ENCODE measurements at places on chromosomes 2 and 18.

GRCh38 chr2:86035376-86035882 lies 70.3 kb downstream of the POLR1A start:
- DNase-seq, result no peak

DNA sequence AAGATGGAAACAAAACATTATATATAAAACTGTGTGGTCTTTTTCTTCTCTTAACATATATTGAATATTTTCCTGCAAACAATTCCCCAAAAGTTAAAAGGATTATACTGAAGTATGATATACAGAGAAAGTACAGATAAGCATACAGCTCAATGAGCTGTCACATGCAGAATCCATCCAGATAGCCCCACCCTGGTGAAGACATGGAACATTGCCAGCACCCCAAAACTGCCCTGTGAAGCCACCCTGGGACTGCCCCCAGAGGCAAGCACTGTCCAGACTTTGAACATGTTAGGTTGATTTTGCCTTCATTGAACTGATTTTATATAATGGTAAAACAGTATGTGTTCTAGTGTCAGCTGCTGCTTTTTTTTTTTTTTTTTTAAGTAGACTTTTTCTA lies 112.3 kb upstream of the IL1R2 start:
- no peak for DNase-seq

DNA sequence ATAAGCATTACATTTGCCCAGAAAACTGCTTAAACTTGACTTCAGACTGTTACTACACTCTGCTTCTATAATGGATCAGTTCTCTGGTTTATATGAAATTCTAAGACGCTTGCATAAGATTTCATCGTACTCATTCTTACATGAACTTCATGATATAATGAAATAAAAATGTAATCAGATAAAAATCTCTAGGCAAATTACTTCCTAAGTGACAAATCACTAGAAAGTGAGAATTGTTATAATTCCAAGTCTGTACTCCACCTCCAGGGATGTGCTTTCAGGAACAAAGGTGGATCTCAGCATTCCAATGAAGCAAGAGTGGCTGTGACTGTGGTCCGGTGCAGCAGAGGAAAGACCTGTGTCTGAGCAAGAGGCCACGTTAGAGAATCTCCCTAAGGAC lies 226.2 kb downstream of the PIEZO2 start:
- no peak for DNase-seq

GRCh38 chr2:234003972-234004617 lies 46.4 kb upstream of the SPP2 start:
- DNase-seq, result no peak

DNA sequence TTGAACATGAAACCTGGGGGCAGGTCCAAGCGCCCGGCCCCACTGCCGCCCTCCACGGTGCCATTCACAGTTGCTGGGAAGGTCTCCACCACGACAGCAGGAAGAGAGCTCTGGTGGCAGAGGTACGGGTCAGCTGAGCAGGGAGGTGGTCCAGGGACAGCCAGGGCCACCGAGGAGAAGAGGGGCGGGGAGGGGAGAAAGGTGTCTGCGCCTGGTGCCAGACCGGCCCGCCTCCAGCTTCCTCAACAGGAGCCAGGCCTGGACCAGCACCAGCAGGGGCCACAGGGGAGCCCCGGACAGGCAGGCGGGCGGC lies 56.2 kb downstream of the BIN1 start:
- no peak for DNase-seq

- DNase-seq, result no peak
Measured at GRCh38 chr2:120989512-120990441, 254.1 kb downstream of the GLI2 start.

GRCh38 chr2:164840458-164840929 lies 1.1 kb downstream of the COBLL1 start:
- no peak for DNase-seq

DNA sequence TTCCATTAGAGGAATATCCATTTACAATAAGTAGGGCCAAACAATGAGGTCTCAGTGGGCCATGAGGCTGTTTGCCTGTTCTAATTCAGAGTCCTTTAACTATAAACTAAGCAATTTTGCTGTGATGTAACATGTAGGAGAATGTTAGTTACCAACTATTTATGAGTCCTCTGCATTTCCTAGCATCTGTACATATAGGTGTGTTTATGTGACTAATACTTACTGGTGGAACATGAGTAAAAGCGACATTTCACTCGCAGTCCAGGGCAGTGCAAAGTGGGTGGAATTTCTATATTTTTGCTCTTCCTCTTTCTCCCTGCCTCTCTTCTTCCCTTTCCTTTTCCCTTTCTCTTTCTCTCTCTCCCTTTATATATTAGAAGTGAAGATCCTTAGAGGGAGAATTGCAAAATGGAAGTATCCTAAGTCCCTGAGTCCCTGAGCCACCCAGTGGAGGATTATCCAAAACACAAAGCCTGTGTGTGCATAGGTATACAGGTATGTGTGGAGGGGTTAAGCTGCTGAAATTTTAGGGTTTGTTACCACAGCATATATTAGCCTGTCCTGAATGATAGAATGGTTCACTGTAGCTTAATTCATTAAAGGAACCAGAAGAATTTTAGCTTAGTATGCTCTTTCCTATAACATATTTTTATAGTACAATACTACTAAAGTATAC lies 487.0 kb upstream of the FANCL start:
- DNase-seq, result no peak

DNA sequence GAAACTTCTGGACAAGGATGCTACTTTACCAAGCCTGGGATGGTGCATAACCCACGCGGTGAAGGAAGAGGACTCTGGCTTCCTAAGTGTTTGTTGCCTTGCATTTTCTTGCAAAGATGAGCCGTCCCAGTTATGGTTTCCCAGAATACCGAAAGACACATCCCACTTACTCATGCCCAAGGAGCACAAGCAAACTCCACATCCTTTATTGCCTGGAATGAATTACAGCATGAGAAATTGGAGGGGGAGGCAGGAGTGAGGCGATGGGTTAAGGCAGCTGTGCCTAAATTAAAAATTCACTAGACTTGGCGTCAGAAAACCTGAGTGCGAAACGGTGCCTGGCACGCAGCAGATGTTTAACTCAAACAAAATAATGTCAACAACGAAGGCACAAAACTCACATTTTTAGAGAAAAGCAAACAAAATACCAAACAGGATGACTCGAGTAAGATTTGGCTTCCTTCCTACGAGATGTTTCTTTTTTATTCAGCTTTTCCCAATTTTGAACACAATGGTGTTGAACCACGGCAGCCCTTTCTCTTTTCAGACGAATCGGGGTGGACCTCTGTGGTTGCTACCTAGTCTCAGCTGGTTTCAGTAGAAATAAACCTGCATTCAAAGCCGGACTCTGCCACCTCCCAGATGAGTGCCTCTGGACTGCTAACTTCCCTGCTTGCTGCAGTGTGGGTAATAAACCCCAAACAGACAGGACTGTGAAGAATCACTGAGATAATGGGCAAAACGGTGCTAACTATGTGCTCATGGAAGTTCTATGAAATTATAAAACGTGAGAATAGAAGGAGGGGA lies 100.3 kb upstream of the NCK2 start:
- DNase-seq, result no peak

DNA sequence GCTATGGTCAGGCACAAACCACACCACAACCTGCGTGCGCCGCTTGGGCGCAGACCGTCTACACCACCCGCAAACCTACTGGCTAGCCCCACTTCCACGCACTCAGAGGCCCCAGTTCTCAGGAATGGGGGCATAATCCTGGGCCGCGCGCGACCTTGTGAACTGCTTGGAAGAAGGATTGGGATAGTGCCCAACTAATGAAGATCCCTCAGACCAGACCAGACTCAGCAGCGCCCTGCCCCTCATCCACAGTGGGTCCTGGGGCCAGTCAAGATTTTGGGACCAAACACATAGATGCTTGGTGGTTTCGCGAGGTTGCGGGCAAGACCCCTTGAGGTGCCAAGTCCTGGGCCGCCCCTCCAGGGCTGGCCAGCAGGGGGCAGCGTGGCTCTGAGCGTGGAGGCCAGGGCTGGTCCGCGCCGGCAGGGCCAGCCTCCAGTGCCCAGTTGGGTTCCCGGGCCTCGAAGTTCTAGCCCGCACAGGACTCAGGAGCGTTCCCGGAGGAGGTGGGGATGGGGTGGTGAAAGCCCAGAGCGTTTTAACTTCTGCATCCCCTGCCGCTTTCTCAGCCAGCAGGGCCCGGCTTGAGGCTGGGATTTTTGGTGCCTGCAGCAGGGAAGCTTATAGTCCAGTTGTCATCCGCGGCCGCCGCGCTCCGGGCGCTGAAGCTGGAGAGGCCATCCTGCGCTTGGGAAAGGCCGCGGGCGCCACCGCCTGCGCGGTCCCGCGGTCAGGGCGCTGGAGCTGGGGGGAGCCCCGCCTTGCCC lies 8.3 kb downstream of the OSR1 start:
- no peak for DNase-seq

GRCh38 chr2:237729681-237730475 lies 68.7 kb upstream of the RBM44 start:
- no peak for DNase-seq

DNA sequence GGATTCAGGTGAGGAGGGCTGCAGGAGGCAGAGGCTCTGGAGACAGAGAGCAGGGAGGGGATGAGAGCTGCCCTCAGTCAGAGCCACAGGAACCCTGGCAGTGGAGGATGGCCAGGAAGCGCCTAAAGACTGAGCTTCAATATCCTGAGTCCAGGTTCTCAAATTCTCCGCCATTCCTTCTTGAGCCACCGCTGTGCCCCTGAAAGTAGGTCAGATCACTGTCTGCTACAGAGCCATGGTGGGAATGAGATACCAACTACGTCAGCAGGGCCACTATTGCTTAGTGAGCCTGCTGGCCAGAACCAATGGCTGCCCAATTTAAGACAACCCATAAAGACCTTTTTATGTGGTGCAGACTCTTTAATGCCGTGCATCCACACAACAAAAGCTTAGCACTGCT lies 155.5 kb downstream of the CTIF start:
- DNase-seq, result no peak

DNA sequence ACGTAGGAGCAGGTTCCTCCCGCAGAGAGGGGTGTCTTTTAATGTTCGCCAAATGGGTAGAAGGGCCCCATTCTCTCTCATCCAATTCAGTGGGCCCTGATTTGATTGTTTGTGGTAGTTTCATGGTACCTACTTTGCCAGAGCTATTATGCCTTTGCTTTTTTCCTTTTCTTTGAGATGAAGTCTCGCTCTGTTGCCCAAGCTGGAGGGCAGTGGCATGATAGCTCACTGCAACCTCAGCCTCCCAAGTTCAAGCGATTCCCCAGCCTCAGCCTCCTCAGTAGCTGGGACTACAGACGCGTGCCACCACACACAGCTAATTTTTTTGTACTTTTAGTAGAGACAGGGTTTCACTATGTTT lies 59.7 kb downstream of the DDX1 start:
- no peak for DNase-seq

DNA sequence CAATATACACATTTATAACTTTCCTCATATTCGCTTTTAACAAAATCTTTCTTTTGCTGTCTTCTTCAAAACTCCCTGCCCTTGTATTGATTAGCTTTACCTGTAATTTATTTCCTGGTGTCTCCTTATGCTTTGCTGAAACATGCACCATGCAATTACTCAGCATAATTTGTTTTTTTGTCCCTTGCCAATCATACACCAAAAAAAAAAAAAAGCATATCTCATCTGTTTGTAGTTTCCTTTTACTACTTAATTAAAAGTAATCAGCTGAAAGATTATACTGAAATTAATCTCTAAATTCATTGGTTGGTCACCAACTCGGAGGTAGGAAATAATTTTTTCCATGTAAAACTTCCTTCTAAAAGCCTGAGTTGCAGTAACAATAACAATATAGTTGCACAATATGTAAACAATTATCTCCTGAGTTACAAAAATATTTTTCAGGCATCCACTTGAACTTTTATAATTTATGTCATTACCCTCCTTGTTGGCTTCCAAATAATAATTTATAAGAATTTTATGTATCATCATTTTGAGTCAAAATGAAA lies 53.0 kb upstream of the ROCK1 start:
- no peak for DNase-seq

DNA sequence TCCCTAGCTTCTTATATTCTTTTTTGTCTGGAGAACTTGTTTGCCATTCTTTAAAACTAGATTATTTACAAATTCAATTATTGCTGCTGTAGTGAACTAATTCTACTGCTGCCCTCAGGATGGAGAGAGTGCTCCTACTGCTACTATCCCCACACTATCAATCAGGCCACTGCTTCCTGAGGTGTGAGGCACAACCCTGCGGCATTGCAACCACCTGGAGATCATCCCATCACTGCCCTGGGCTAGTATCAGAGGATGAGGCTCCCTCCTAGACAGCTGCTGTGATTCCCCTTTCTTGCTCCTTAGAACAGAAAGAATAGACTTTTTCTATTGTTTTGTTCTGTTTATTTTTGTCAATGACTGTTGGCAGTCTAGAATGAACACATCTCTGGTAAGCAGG lies 146.6 kb downstream of the CDH19 start:
- no peak for DNase-seq

DNA sequence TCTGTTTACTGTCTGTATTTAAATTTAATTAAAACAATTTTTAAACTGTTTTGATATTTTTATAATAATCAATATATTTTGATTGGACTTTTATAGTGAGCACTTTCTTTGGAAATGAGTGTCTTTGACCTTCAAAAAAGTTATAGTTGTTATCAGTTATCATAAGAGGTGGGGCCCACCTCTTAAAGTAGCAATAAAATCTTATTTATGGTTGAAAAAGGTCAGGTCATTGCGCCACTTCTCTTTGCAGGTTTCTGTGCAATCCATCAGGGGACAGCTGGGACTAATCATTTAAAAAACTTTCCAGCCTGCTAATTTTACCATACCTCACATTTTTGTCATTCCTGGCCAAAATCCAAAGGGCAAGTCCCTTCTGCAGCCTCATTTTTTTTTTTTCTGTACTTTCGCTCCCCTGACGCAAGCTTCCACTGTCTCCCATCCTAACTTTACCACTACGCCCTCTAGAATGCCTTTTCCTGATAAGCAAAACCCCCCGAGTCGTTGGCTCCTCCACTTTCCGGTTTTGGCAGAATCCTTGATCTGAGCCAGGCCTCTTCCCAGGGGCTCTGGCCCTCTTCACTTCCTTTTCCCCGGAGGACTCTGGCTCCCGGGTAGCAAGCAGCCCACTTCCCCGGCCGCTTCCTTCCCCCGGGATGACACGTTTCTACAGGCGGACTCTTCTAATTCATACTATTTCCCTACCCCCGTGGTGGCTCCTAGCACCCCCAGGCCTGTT lies 1.1 kb upstream of the SEH1L start:
- DNase-seq, result no peak

GRCh38 chr2:232030229-232030628 lies 68.7 kb downstream of the DIS3L2 start:
- DNase-seq, result no peak

GRCh38 chr2:25758348-25758747 lies 85.0 kb upstream of the DTNB start:
- DNase-seq, result no peak
